ENCODE measurements at places on chromosomes 3 and 15. TPM values are rescaled to one million over a fixed set of nuclear protein-coding genes. Genes with fewer than 3 reads are reported as not detected.

DNA sequence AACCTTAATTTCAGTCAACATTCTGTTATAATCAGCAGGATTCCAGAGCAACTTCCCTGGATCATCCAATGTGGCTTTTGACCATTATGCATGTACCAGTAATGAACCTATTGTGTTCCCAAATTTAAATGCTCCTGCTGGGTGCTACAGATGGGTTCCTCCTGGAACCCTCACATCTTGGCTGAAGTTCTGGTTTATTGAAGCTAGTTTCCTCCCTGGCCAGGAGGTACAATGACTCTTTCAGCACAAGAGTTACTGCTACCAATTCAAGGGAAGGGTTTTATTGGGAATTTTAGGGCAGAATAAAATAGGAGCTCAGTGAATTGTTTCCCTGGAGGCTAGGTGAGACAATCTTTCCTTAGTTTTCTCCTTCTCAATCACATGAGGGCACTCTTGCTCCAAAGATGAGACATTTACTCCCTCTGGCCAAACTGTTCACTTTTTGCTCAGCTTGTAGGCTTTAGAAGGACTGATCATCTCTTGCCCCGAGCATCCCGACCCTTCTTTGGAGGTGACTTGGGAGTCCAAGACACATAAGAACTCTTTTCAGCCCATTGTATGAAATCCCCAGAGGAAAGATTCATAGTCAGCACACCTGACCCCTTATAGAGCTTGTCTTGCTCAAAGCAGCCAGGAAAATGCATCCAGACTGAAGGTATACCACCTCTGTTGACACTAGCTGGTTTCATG, 8.8 kb upstream of the NPHP3 start:
- DNase-seq: no peak

GRCh38 chr3:194405766-194406165, 6.7 kb upstream of the GP5 start:
- DNase-seq: no peak

GRCh38 chr3:128094295-128095151, 29.1 kb downstream of the RUVBL1 start:
- DNase-seq: no peak

- DNase-seq: no peak
These were observed 318.7 kb upstream of the STT3B start for GRCh38 chr3:31213869-31214486.

DNA sequence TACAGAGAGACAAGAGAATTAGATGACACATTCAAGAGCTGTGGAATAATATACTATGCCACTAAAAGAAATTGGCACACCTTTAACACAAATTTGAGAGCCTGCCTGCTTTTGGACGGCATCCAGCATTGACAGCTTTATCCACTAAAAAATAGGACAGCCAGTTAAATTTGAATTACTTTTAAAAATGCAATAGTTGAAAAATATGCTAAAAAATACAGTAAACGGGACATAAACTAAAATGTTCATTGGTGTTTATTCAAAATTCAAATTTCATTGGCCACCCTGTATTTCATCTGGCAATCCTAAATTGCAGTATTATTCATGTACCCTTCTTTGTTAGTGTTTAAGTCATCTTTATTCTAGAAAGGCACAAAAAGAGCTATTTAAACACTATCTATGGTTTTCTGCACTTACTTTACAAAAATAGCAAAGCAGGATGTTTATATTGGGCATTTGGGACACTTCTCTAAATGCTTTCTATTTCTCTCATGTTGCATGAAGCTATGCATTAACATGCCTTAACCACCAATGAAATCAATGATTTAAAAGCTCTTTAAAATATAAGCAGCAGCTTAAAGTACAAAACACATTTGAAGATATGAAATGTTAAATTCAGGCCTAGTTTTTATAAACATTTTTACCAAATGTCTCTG, 160.1 kb downstream of the NEK10 start:
- DNase-seq: no peak

The CCR9 gene
- total RNA-seq: not detected

DNA sequence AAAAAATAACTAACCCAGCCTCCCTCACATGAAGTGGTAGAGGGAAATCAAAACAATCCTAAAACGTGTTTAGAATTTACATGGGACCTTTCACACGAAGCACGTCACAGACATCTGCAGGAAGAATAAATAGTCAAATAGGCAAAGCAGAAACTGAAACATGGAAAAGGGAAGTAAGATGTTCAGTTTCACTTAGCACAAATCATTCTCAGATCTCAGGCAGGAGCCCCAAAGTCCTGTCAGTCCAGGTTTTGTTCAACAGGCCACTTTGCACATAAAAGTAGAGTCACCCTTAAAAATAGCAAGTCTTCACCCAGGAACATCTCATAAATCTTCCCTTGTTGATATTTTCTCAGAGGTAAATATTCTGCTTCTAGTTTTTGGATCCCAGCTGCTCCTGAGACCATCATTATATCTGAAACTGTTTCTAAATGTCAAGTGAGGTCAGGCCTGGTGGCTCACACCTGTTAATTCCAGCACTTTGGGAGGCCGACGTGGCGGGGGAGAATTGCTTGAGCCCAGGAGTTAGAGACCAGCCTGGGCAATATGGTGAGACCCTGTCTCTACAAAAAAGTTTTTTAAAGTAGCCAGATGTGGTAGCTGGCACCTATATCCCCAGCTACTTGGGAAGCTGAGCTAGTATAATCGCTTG, 1.9 kb downstream of the RUBCN start:
- DNase-seq: no peak

DNA sequence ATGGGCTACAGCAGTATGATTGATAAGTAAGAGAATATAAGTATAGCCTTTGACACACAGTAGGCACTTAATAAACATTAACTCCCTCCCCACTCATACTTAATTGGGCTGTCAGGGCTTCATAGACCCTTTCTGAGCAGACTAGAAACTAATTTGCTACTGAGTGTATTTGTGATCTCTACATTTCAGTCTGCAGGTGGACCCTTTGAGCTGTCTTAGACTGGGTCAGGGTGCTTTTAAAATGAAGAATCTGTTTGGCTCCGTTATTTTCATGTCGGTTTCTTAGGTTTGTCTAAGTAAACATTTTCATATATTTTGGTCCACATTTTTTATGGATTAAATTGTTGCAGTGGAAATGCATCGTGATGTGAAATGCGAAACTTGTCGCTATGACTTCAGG, 50.3 kb upstream of the SELENOK start:
- no peak for DNase-seq
